ENCODE measurements at places on chromosomes 4 and X. TPM values are rescaled to one million over a fixed set of nuclear protein-coding genes. Genes with fewer than 3 reads are reported as not detected.

- DNase-seq = no peak
Measured at GRCh38 chr4:97139791-97140190, 1003.5 kb downstream of the STPG2 start.

- no peak for DNase-seq
Measured at GRCh38 chrX:142184756-142185602, 20.1 kb downstream of the MAGEC2 start.

- DNase-seq = no peak
Measured at GRCh38 chr4:40924096-40924792, 174.5 kb downstream of the NSUN7 start.

DNA sequence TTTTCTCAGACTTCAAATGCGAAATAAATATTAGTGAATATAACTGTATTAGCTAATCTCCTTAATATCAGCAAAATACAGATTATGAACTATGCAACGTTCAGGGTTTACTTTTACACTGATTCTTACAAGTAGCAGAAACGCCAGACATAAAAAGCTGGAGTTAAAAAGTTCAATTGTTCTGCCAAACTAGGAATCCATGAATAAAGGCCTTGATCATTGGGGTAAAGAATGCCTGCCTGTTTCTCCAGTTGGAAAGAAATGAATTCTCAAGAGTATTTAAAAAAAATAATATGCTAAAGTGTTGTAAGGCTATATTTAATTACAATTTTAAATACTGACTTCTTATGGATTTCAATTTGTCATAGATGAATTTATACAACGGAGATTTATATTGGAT, 612.2 kb downstream of the DMD start:
- DNase-seq = no peak

- DNase-seq = peak; percentile 29
Measured at GRCh38 chrX:40262157-40263013, 164.6 kb upstream of the BCOR start.

GRCh38 chr4:16136311-16136710, 52.5 kb upstream of the PROM1 start:
- no peak for DNase-seq

- DNase-seq = no peak
Measured at GRCh38 chr4:19375136-19375804, 876.4 kb upstream of the SLIT2 start.

CXCL8 gene
- polyA plus RNA-seq = 5.3 TPM

TENT5D gene
- not detected for polyA plus RNA-seq
